ENCODE measurements at places on chromosomes 12 and 14. TPM values are rescaled to one million over a fixed set of nuclear protein-coding genes. Genes with fewer than 3 reads are reported as not detected.

- DNase-seq, result no peak
Measured at GRCh38 chr14:79011920-79012204, 841.7 kb downstream of the NRXN3 start.

DNA sequence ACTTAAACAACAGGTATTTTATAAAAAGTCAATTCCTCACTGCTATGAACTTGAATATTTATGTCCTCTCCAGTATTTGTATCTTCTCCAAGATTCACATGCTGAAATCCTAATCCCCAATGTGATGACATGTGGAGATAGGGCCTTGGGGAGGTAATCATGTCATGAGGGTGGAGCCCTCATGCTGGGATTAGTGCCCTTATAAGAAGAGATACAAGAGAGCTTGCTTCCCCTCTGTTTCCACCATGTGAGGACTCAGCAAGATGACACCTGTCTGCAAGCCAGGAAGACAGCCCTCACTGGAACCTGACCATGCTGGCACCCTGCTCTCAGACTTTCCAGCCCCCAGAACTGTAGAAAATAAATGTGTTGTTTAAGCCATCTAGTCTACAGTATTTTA lies 36.2 kb downstream of the OSBPL8 start:
- DNase-seq, result no peak

CFAP251 gene
- polyA plus RNA-seq, result 48.0 TPM

GRCh38 chr14:99535448-99535847 lies 54.2 kb downstream of the CCNK start:
- DNase-seq, result no peak

VRTN gene
- not detected for polyA plus RNA-seq

PLEKHH1 gene
- 1.4 TPM for polyA plus RNA-seq

GRCh38 chr12:9651265-9651729 lies 18.2 kb upstream of the CLEC2D start:
- peak; percentile 47 for DNase-seq

Measured in foreskin keratinocyte (primary cell).